NCI-H1092 (cell line): ENCODE measurements at places on chromosomes 5 and 9.

DNA sequence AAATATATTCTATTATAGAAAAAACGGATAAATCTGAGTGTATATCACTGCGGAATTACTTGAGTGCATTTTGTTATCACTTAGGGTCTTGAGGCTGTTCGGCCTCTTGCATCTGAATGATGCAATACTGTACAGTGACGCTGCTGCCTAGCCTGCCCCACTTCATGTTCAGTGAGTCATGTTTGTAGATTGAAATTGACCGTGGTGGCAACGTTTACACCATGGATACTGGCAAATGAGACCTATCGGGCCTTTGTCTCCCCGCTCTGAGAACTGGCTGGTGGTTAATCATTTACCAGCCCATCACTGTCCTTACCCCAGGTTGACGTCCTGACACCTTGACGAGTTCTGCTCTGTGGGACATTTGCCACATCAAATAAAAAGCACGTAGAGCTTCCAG, 510.1 kb upstream of the ADAMTS16 start:
- no peak for DNase-seq

GRCh38 chr5:55853818-55854217, 2.7 kb downstream of the IL31RA start:
- DNase-seq = no peak

DNA sequence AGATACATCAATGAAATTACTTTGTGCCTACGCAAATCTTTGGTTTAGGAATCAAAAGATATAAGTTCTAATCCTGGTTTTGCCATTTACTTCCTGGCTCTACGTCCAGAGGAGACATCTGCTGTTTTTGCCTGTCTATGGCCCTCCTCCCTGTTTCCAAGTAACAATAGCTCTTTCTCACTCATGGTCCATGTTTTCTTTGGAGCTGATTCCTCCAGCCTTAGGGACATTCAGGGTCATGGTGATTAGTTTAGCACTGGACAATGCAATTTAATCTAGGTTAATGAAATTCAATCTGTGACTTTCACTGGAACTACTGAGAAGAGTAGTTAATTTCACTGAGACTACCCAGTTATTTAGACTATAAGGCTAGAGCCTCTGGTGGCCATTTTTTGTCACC, 170.6 kb downstream of the SEMA6A start:
- DNase-seq = no peak

DNA sequence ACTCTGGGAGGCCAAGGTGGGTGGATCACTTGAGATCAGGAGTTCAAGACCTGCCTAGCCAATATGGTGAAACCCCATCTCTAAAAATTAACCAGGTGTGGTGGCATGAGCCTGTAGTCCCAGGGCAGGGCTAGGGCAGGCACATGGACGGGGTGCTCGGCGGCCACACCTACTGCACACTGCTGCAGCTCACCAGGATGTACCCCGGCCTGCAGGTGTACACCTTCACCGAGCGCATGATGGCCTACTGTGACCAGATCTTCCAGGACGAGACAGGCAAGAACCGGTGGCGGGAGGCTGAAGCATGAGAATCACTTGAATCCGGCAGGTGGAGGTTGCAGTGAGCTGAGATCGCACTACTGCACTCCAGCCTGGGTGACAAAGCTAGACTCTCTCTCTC, 3.2 kb downstream of the ST6GALNAC4 start:
- no peak for DNase-seq

DNA sequence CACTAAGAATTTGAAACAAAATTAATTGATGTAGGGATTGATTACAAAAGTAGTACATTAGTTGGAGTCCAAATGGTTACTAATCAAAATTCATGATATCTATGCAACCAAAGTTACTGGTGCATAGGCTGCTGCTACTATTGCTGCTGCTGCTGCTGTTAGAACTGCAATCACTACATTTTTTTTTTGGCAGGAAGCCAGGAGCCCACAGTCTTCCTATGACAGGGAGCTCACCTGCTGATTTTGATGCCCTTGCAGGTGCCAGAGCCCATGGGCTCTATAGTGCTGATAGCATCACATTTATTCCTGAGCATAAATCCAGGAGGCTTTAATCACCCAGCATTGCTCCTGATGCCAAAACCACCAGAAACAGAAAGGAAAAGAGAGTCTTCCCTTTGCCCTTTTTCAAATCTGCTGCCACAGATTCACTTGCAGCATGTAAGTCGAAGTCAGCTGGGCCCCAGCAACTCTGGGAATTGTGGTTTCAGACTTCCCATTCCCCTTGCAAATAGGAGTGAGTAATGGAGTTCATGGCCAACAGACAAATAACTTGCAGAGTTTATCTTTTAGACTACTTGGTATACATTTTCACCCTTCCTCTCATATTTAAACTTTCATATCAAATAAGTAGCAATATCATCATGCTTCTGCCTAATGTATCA, 17.6 kb downstream of the SLCO6A1 start:
- no peak for DNase-seq

DNA sequence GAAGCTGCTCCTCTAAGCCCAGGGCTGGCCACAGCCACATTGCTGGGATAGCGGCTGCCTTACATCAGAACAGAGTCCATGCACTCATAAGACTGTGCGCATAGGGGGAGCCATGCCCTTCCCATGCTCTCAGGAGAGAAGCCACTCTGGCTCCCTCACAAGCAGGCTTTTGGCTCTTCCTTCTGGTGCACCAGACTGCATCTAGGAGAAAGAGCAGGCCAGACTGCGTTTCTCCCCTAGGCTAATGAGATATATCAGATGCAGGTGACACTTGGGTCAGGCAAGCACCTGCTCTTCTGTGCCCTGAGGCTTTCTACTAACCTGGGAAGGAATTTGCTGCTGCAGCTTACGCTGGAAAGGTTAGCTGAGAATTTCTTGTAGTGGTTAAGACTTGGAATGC, 43.2 kb upstream of the BRINP1 start:
- DNase-seq = no peak

DNA sequence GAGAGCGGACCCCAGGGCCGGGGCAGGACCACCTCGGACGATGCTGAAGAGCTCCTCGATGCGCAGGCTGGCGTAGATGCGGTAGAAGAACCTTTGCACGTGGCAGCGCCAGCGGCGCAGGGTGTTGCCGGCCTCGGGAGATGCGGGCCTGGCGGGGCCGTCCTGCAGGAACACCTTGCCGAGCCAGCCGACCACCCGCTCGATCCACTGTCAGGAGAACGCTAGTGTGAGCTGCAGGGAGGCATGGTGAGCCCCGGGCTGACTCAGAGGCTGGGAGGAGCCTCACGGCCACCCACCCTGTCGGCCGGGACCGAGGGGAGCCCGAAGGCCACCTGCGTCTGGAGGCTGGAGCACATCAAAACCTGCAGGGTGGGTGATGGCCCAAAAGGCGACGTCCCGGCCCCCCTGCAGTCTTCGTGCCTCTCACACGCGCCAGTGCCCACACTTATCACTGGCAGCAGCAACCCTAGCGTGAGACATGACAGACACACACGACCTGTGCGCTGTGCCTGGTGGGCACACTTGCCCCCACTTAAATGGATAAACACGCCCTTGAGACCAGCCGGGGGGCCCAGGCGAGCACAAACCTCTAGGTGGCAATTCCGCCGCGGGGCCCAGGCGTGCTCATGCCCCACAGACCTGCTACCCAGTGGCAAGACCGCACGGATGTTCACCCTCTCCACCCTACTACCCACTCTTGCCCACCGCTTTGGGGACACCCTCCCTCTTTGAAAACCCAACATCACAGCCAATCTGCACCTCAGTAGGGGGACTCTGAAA, 3.3 kb downstream of the ANAPC2 start:
- DNase-seq = no peak

GRCh38 chr5:143140492-143141203, 262.8 kb downstream of the NR3C1 start:
- DNase-seq = peak; percentile 53

- DNase-seq = no peak
Measured at GRCh38 chr9:79433703-79434102, 138.1 kb upstream of the TLE4 start.

GRCh38 chr9:112248722-112249121, 73.6 kb upstream of the SUSD1 start:
- no peak for DNase-seq

DNA sequence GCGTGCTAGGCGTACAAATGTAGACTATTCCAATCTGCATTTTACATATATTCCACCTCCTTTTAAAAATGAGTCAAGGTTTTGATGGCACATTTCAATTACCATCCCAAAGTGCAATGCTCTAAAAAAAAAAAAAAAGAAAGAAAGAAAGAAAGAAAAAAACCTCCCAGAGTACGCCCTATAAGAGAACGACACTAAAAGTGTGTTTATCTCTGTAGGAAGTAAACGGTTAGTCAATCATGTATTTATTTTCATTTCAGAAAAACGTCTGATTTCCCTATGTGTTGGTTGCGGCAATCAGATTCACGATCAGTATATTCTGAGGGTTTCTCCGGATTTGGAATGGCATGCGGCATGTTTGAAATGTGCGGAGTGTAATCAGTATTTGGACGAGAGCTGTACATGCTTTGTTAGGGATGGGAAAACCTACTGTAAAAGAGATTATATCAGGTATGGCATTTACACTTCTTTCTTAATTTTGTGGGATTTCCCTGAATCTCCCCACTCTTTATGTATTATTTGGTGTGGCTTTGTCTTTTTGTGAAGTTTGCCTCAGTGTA, 1.1 kb downstream of the ISL1 start:
- no peak for DNase-seq

DNA sequence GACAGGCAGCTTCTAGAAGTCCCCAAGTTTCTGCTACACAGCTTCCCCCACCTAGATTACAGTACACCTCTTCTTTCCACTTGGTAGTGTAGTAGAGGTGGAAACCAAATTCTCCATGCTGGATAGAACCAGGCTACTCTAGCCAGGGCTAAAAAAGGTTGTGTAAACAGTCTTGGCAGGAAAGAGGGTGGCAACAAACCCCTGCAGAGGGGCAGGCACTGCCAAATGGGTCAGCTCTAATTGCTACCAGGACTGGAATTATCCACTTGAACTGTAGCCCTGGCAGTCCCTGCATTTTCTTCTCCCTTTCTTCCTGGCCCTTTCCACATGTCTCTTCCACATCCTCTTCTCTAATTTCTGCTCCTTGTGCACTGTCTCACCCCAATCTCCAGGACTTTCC, 24.8 kb downstream of the RANBP3L start:
- no peak for DNase-seq

DNA sequence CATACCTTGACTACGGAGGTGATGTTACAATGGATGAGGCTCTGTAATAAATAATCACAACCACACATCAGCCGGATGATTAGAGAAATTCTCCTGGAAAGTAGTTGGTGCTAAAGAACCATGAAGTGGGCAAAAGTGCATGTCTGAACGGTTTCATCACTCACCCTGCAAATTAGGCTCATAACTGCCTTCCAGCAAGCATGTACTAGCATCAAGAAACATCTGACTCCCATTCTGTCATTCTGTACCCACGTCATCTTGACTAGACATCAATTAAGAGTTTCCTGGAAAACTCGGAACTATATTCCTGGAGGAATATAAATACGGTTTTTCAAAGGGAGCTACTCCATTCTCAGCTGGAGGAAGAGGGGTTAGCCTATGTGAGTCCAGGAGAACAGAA, 52.2 kb downstream of the HSD17B3 start:
- DNase-seq = no peak

DNA sequence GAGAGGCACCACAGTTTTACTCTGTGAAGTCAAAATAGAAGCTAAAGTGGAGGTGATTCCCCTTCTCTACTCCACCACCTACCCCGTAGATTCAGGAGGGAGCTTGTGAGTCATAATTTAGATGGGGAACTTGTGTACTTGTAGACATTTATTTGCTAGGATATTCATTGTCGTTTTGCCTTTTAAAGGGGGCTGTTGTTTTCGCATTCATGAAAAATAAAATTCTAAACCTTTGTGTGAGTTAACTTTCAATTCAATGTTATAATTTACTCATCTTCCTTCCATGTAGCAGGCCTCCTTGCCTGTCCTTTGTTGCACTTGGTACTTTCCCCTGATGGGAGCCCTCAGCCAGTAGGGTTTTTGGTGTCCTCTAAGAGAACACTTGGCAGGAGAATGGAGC, 22.0 kb downstream of the SECISBP2 start:
- DNase-seq = no peak

GRCh38 chr5:98193921-98194760, 579.3 kb upstream of the RGMB start:
- DNase-seq = no peak

DNA sequence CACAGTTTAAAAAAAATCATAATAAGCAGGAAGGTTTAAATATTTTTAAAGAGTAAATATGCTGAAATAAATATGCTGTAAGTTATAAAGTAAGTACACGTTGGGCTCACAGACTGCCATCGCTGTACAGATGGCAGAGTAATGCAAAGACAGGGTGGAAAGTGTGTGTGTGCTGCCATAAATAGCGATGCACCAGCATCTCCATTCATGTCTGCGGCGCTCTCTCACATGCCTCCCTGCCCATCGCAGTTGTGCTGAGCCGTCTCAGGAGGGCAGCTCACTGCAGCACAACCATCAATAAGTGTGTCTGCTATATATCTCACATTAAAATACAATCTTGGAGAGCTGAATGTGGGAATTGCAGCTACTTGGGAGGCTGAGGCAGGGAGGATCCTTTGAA, 14.3 kb downstream of the MOCS2 start:
- no peak for DNase-seq

GRCh38 chr9:89937051-89937450, 332.2 kb downstream of the GADD45G start:
- DNase-seq = no peak

DNA sequence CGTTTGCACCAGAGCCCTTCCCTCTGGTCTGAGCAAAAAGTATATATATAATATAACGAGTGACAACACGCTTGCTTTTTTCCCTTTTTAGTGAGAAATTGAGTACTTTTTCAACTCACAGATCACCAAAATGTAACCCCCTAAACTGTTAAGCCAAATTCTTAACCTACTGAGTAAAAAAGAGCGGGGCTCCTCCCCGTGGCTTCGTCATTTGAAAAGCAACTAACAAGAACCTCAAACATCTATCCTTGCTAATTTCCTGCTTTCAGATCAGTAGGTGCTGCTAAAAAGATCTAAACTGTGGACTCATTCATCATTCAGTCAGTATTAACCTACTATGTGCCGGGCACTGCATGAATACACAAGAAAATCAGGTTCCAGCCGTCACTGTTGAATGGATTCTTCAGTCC, 1.0 kb upstream of the PTBP3 start:
- DNase-seq = no peak

DNA sequence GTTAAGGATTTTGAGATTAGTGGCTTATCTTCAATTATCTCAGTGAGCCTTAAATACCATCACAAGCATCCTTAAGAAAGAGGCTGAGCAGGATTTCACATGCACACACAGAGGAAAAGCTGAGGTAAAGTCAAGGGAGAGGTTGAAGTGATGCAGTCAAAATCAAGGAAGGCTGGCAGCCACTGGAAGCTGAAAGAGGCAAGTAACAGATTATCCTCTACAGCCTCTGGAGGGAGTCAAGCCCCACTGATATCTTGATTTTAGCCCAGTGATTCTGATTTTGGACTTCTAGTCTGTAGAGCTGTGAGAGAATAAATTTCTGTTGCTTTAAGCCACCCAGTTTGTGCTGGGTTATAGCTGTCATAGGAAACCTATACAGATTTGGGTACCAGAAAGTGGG, 80.1 kb downstream of the ANKRD31 start:
- DNase-seq = no peak

- no peak for DNase-seq
Measured at GRCh38 chr5:77946381-77947040, 170.4 kb upstream of the TBCA start.
